Kidney tubule cell (primary cell): ENCODE measurements at places on chromosomes 11 and 22.

DNA sequence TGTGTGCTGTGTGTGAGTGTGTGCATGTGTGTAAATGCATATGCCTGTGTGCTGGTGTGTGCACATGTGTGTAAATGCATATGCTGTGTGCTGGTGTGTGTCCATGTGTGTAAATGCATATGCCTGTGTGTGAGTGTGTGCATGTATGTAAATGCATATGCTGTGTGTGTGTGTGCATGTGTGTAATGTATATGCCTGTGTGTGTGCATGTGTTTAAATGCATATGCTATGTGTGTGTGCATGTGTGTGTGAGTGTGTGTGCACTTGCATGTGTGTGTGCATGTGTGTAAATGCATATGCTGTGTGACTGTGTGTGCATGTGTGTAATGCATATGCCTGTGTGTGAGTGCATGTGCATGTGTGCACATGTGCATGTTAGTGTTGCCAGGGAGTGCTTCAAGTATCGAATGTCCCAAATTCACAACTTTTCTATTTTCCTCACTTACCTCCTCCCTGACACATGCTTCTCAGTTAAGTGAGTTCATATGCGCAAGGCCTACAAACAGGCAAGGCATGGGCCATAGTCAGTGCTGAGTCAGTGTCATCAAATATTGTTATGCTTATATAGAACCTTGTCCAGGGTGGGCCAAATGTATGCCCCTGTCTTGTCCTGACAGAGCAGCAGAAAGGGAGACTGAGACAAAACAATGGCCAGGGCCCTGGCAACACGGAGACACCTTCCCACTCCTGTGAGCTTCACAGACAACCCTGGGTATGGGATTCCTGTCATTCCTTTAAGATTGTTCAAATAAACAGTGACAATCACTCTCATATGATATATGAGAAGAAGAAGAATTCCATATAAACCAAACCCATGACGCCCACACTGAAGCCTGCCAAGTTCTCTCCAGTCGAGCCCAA lies 38.6 kb downstream of the GGTLC2 start:
- DNase-seq, result peak; percentile 23

- no peak for DNase-seq
Observed at GRCh38 chr11:88308576-88308975, 29.0 kb downstream of the CTSC start.

DNA sequence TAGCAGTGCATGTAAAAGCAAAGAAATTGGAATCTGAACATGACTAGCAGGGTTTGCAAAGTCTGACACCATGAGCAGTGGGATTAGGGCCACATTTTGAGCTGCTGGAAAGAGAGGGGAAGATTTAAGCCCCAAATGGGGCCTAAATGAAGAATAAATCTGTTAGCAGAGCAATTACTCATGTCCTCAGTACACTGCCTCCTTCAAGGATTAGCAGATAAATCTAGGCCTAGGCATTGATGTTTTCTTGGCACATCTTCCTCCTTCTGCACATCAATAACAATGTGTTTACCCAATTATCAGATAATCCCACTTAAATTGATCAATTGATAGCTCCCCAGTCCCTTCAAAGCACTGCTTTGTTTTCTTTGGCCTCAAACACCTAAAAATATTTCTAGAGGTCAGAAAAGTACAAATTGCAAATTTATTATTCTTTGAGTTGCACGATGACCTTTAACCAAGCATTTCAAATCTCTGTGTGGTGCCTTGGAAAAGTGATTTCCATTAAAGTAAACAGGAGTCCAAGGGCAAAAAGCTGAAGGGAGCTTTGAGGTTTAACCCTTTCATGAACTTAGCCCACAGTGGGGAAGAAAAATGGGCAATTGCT lies 514.7 kb upstream of the CHORDC1 start:
- DNase-seq, result no peak

DNA sequence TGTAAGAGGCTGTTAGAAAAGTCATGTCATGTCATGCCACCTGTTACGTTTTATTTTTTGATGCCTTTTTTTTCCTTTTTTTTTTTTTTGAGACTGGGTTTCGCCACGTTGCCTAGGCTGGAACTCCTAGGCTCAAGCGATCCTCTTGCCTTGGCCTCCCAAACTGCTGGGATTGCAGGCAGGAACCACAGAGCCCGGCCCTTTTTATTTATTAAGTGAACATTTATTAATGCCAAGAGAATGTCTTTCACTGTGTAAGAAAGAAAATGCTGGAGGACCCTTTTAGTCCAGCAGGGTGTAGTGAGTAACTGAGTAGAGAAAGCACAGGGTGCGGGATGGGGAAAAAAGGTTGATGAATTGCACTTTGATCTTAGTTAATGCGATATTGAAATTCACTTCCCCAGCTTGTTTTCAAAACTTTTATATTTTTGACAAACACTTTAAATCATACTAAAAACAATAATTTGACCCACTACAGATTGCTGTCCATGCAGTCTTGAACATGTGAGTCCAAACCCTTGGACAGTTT lies 2.3 kb upstream of the XBP1 start:
- no peak for DNase-seq

GRCh38 chr11:114090976-114091375 lies 31.5 kb downstream of the ZBTB16 start:
- no peak for DNase-seq

GRCh38 chr11:108727665-108728064 lies 62.8 kb downstream of the DDX10 start:
- no peak for DNase-seq

GRCh38 chr11:2300936-2301630 lies 635 bp downstream of the C11orf21 start:
- no peak for DNase-seq

DNA sequence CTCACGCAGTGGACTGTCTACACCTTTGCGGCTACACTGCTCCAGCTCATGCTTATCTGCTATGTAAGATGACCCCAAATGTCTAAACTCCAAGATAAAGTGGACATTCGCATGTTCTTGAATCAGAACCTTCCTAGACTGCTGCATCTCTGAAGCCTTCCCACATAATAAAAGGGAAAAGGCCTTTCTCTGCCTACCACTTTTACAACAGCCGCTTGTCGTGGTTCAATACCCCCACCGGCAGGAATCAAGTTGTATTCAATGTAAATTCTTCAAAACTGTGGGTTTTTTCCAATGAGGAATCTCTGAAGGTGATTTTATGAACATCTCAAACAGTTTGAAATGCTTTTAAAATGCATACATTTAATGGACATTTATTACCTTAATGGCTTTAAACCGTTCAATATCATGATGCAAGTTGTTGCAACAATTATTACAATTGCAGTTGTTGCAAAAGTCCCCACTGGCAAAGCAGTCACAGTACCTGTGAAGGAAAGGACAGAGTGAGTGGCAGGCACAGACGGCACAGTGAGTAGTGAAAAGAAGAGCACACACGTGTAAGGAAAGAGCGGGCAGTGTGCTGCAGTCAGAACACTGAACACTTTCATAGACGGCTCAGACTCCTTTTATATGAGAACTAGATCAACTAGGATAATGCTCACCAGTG lies 31.2 kb downstream of the GAL start:
- no peak for DNase-seq

DNA sequence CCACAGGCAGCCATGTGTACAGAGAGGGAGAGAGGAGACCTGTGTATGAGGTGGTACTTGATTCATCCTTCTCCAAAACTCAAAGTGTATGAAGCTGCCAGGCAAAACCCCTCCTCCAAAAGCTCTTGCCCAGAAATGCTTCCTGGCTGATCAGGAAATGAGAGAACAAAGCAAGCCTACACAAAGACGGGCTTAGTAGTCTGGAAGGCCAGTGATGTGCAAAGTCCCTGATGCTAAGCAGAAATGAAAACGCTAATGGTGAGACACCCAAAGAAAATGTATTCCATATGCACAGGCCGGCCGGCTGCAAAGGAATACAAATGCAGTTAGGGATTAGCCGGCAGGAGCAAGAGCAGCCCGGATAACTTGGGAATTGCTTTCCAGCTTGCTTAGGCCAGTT lies 234.9 kb upstream of the CADM1 start:
- DNase-seq, result no peak

DNA sequence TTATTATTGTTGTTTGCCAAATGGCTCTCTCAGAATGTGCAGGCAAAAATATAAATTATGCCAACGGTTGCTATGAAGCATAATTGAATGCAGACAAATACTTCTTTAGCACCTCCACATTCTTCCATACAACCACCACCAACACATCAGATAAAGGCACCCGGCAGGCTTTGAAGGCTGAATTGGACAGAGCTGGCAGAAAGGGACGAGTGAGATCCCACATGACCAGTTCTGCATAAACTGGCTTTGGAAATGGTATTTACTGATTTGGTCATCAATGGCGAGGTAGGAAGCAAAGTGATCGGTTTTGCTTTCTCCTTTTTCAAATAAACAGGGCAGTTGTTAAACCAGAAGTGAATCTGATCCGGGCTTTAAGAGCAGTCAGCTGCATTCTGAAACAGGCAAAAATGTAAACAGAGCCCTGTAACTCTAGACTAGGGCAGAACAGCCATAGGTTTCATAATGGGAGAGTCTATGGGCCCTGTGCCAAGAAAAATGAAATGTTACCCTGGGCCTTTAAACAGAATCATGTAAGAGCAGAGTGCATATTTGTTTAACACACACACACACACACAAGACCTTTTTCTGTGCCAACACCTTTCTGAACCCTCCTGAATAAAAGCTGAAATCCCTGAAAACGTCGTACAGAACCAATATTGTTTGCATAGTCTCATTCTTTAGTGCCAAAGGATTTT lies 97.7 kb downstream of the MPPED2 start:
- no peak for DNase-seq

GRCh38 chr11:47131136-47131535 lies 45.5 kb downstream of the ARFGAP2 start:
- no peak for DNase-seq

- DNase-seq, result no peak
Observed at GRCh38 chr11:132499661-132500060, 1032.6 kb downstream of the OPCML start.

DNA sequence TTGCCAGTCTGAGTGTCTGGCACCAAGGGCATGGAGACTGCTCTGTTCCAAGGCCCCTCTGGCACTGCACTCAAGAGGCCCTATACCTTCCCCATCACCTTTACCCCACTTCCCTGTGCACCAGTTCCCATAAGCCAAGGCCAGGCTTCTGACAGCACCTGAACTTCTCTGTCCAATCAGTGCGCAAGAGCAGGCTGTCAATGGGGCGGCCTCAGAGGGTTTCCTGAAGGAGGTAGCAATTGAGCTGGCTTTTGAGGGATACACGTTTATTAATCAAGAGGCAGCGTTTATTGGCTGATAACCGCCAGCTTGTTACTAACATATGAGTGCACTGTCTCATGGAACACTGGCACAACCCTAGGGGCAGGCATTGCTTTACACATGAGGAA lies 2.1 kb downstream of the SH3BP1 start:
- no peak for DNase-seq

DNA sequence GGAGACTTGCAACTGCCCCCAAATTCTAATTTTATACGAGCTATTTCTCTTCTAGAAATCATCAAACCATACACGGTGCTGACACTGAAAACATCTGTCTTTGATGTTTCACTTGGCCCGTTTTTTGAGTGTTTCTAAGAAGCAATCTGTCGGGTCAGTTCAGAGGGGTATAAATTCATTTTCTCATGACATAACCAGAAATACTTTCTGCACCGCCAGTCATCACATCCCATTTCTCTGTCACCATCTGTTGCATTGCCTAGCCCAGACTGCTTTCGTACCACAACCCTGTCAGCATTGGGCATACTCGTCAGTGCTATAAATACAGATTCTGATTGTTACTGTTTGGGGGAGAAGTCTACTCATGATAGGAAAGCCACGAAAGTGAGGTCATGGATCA lies 63.1 kb upstream of the CCDC90B start:
- DNase-seq, result no peak

- peak; percentile 89 for DNase-seq
Observed at GRCh38 chr11:118921929-118922744, 3.6 kb downstream of the BCL9L start.

GRCh38 chr11:72432347-72433287 lies 1.7 kb downstream of the CLPB start:
- DNase-seq, result no peak

- peak; percentile 6 for DNase-seq
Observed at GRCh38 chr11:21396342-21397008, 727.1 kb downstream of the NELL1 start.
